ENCODE measurements at places on chromosomes 3 and 15. TPM values are rescaled to one million over a fixed set of nuclear protein-coding genes. Genes with fewer than 3 reads are reported as not detected.
A peak's percentile ranks its signal among the peaks of the same experiment; 100 is the strongest.

- DNase-seq = no peak
Measured at GRCh38 chr15:62412686-62413085, 247.6 kb upstream of the C2CD4B start.

- peak; percentile 71 for DNase-seq
Measured at GRCh38 chr3:17678116-17678741, 64.2 kb downstream of the TBC1D5 start.

GRCh38 chr15:66816201-66816600, 114.2 kb downstream of the SMAD6 start:
- DNase-seq = no peak

The ISG20 gene
- 0.72 TPM for total RNA-seq

All from IMR-90 (cell line).